ENCODE measurements at places on chromosomes 2 and 18. TPM values are rescaled to one million over a fixed set of nuclear protein-coding genes. Genes with fewer than 3 reads are reported as not detected.

The CCDC178 gene
- total RNA-seq = 0.35 TPM

GRCh38 chr2:240422658-240423329 lies 12.7 kb upstream of the GPC1 start:
- DNase-seq = no peak

- DNase-seq = no peak
Measured at GRCh38 chr2:229861431-229861830, 60.4 kb downstream of the TRIP12 start.

The SLC4A3 gene
- 0.35 TPM for total RNA-seq

- no peak for DNase-seq
Measured at GRCh38 chr18:5107988-5108387, 89.1 kb downstream of the AKAIN1 start.

The RAD51AP2 gene
- total RNA-seq = not detected

- DNase-seq = no peak
Measured at GRCh38 chr2:74772046-74772445, 61.9 kb upstream of the HK2 start.

The CDKL4 gene
- 1.1 TPM for total RNA-seq

- DNase-seq = no peak
Measured at GRCh38 chr18:14748496-14748895, 524 bp downstream of the ANKRD30B start.

- DNase-seq = no peak
Measured at GRCh38 chr2:190069936-190070696, 7.6 kb upstream of the MSTN start.

GRCh38 chr2:118721817-118722551 lies 125.5 kb downstream of the EN1 start:
- no peak for DNase-seq

- DNase-seq = no peak
Measured at GRCh38 chr2:24860631-24861030, 59.4 kb downstream of the ADCY3 start.

- DNase-seq = no peak
Measured at GRCh38 chr18:2223849-2224248, 347.5 kb downstream of the METTL4 start.

DNA sequence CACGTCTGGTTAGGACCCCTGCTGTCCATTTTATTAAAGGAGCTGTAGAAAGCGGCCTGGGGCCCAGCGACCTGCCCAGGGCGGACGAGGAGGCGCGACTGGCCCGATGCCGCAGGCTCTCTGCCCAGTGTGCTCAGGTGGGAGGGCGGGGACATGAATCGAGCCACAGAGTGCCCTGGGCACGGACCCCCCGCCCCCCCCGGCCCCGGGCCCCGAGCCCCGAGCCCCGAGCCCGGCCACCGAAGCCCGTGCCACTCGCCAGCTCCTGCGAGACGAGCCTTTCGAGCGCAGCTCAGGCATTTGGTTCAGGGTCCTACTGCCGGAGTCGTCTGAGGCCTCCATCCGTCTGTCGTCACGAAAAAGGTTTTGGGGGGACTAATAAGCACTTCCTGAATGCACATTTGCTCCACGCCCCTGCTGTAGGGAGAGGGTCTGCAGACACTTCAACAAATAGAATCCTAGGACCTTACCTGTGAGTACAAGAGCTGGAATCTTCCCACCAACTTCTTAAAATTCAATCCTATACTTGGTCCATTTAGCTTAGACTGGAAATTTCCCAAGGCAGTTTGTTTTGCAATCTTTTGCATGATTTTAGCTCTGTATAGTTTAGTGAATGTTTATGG lies 602 bp upstream of the ADAM17 start:
- DNase-seq = no peak

The RBKS gene
- 5.4 TPM for total RNA-seq

GRCh38 chr2:241000831-241001321 lies 2.5 kb downstream of the SNED1 start:
- DNase-seq = no peak

The TYMS gene
- total RNA-seq = not detected

- no peak for DNase-seq
Measured at GRCh38 chr18:53971331-53971730, 253.1 kb downstream of the MBD2 start.

DNA sequence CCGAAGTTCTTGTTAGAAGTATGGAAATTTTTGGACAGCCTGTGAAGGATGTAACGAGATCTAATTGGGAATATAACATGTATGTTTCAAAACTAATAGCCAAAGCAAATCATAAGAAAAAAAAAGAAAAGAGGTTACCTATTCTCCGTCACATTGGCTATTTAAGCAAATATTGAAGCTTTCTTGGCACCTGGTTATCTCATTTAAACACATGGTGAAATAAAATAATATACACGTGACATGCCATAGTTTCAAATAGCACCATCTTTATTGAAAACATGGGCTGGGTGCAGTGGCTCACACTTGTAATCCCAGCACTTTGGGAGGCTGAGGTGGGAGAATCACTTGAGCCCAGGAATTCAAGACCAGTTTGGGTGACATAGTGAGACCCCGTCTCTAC lies 56.7 kb downstream of the ZEB2 start:
- no peak for DNase-seq

DNA sequence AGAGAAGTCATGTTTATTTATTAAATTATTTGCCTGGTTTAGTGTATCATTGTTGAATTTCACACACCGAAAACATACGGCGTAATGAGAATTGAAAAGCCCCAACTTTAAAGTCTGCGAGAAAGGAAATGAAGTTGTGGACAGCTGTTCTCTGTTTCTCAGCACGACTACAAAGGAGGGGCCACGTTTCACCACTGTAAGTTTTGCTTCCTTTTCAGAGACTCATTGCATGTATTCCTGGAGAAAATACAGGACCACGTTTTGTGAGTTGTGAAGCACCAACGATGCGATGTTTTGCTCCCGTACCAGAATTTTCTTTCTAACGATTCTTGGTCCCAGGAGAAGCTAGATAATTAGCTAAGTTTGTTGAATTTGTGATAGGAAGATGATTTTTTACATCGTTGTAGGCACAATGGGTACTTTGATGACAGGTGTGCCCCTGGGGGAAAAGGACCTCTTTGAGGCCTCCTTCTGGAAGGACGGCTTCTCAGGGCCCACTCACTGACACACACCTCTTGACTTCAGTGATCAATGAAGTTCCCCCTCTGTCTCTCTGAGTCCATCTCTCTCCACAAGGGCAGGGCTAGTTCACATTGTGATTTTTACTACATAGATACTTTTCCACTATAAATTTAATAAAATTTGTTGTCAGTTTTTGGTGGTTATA lies 23.7 kb upstream of the ACKR3 start:
- no peak for DNase-seq

The CFAP53 gene
- total RNA-seq = 1.4 TPM

DNA sequence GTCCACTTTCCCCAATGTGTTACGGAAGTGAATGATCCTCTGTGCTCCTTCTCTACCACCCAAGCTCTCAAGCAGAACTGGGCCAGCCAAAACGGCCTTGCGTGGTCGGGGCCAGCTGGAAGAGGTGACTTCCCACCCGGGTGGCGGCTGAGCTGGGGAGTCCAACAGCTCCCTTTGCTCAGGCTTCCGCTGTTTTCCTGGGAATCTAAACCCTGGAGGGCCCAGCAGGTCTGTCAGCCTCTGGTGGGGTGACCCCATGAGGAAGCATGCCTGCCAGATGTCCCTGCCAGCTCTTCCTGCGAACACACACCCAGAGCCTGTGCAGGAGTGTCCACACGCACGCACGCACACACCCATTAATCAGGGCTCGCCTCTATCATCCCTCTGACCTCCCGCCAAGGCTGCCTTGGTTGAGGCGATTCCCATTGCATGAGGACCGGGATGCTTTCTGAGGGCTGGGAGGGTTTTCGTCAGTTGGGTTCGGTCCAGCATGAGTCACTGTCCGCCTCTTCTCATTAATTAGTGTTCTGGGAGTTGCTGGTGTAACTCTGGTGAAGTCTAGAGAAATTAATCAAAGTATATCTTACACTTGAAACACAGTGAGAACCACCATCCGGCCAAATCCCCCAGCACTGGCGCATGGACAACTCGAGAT lies 90.6 kb downstream of the TWIST2 start:
- DNase-seq = peak; percentile 50

DNA sequence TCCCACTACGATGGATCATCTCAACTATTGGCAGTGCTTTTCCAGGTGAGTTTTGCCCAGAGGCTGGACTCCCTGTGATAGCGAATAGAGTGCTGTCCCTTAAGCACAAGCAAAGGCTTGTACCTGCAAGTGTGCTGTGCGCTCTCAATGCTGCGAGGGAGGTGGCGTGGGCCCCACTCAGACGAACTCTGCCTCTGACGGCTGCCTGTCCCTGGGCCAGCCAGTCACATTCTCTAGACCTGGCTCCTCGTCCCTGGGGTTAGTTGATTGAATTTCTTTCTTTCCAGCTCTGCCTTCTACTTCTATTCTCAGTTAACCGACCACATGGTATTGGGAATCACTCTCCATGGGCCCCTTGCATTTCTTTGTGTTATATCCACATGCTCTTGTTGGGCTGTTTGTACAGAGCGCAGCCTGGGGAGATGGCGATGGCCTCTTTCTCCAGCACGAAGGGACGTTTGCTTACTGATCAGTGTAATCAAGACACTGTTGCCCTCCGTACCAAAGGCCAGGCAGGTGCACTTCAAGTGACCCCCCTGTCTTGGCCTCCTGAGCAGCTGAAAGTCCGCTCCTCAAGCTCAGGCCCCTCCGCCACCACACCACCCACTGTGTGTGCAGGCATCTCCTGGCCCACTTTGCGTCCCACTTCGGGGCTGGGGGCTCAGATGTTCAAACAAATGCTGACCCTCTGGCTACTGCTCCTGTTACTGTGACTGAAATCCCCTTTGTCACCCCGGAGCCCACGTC lies 151.3 kb downstream of the ZNF236 start:
- DNase-seq = no peak

DNA sequence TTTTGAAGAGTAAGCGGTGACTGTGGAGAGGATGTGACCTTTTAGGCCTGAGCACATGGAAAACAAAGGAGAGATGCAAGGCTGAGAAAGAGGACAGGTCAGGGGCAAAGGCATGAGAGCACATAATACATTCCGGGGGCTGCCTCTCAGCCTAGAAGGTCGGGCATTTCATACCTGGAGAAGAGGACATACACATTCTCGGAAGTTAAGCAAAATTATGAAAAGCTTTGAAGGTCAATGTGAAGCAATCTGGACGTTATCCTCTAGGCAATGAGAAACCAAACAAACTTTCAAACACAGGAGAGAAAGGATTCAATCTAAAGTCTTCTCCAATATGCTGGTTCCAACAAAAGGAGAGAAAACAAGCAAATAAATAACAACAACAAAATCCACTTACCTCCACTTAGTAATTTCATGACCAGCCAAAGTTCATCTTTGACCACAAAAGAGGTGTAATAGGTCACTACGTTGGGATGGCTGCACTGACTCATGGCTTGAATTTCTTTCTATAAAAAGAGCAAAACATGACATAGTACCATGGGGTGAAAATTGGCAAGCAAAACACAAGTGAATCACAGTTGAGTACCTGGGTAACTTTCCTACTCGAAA lies 80.4 kb downstream of the STK39 start:
- no peak for DNase-seq

DNA sequence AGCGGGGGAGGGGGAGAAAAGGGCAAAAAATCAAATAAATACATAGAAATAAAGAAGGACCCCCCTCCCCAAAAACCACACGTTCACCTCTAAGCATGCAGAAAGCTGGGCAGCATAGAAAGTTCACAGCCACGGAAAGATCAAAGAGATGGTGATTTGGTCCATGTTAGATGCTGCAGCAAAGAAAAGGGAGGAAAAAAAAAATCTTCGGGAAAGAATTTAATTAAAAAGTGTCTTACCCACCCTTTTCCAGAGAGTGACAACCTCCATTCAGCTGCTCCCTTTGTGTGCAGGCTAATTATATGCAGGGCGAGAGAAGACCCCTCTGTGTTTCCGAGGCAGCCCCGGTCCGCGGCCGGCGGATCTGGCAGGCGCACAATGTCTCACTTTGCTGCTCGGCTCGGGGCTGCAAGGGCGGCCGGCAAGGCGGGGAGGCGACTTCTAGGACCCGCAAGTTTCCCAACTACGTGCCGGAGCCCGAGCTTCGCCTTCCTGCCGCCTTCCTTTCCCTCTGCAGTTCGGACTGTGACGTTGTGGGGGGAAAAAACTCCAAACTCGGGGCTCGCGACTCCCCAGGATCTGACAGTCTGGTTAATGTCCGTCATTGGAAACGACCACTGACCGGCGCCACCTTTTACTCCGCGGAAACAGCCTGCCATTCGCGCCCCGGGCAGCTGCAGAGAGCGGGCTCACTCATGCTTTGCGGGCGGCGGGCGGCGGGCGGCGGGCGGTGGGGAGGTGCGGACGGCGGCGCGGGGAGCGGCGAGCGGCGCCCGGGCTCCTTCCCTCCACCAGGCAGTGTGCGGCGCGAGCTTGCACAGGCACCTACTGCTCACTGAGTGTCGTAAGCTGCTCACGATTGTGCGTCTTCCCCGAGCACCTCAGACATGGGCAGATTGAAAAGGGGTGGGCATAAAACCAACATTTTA lies at the start of gene LRRTM1:
Gene LRRTM1, minus strand, starts transcription at position 844 of the 929 bp plus-strand sequence. CDS start 933 bp downstream, outside the sequence.
- DNase-seq = no peak

- no peak for DNase-seq
Measured at GRCh38 chr18:25510096-25510495, 158.1 kb upstream of the ZNF521 start.

DNA sequence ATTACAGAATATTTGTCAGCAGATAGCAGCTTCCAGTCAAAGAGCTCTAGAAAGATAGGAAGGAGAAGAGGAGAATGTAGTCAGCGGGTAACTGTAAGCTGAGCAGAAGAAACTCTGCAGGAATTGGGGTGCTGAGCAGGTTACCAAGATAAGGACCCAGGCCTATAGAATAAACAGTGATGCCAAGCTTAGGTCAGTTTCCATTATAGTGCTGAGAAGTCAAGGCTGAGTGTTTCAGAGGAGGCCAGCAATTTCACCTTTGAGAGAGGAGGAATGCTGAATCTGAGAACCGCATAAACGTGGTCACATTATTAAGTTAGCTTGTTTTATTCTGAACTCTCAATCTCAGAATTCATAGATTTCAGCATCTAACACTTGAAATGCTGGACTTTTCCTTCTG lies 13.9 kb downstream of the NAB1 start:
- no peak for DNase-seq

GRCh38 chr2:162769066-162769465 lies 69.5 kb downstream of the KCNH7 start:
- no peak for DNase-seq

DNA sequence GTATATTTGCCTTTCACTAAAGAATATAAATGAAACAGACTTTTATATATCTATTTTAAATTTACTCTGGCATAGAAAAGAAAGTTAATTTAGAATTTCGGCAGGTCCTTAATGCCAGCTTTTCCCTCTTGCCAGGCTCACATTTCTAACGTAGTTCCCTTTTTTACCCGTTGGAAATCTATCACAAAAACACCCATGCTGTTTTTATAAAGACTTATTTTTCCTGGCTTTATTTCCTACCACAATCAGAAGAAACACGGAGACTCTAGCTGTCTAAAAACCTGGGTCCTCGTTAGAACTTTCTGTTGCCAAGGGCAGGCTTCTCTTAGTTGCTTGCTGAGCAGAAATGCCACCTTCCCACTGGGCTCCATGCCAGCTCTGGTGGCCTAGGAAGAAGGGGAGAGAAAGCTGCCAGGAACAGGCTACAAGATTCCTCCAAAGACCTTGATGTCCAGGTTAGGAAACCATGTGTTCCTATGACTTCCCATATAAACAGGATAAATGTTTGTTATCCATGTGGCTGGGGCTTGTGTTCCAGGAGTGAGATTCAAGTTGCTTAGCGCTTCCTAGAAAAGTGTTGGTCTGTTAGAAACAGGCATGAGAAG lies 17.8 kb upstream of the TMEM18 start:
- no peak for DNase-seq
